ENCODE measurements at places on chromosomes 11 and 22.
A peak's percentile ranks its signal among the peaks of the same experiment; 100 is the strongest.

GRCh38 chr11:118622376-118623268 lies 15.2 kb downstream of the PHLDB1 start:
- no peak for DNase-seq

DNA sequence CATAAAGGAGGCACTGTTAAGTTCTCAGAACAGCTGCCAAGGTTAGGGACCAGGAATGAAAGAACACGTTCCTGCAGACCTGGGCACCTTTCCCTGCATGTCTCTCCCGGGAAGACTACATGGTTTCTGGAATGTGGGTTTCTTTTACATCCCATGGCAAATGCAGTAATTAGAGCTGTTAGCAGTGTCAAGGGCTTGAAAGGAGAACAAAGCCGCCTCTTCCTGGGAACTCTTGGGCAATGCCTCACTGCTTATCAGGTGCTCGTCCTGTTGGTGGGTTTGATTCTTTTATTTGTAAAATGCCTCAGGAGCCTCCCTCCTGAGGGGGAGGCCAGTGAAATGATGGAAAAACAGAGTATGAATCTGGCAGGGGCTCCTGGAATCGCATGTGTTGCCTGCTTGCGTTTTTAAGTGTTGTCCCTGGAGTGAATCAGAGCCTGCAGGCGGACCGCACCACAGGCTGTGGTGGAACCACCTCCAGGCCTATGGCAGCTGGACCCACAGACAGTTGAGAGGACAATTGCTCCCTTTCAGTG lies 723 bp upstream of the C22orf31 start:
- no peak for DNase-seq

DNA sequence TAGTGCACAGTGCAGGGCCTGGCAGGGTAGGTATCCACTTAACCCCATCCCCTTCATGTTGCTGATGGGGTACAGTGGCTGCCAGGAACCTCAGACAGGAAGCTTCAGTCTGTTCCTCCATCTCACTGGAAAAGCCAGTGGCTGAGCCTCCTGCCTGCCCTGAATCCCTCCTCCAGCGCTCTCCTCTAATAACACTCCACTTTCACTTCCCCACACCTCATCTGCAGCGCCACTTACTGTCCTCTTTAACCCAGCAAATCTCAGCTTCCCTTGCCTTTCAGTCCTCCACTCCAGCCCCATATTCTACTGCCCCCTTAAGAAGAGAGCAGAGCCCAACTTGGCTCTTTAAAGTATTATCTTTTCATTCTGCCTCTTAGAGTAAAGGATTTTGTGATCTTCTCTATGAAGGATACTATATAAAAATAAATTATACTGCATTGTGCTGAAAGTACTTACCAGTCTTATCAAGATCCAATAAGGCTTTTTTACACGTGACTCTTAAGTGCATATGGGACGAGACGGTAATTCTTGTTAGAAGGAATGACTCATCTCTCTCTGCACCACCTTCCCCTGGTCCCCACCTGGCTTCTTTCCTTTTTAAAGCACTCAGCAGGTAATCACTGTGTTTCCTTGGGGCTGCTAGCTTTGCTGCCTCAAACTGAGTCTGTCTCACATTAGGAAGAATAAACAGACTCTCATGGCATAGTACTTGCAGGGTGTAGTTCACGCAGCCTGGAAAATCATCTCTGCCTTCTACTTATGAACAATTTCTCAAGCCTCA lies 238.0 kb upstream of the NARS2 start:
- no peak for DNase-seq

GRCh38 chr22:29080106-29080975 lies 7.5 kb downstream of the KREMEN1 start:
- no peak for DNase-seq

DNA sequence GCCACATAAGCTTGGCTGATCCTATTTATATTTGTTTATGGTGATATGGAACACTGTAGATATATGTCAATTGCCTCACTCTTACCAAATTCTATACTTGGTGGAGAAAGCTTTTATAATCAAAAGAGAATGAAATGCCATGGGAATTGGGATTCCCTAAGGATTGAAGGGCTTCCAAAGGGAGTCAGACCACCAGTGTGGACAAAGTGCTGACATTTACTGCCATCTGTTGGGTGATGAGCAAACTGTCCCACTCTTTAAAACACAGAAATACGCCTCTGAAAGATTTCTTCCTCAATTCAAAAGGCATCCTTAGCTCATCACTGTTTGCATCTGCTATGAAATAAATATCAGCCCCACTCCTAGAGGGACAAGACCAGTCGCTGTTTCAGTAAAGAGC lies 7.1 kb downstream of the SLC1A2 start:
- peak; percentile 20 for DNase-seq

GRCh38 chr11:43907028-43907975 lies 26.7 kb downstream of the ALKBH3 start:
- no peak for DNase-seq

DNA sequence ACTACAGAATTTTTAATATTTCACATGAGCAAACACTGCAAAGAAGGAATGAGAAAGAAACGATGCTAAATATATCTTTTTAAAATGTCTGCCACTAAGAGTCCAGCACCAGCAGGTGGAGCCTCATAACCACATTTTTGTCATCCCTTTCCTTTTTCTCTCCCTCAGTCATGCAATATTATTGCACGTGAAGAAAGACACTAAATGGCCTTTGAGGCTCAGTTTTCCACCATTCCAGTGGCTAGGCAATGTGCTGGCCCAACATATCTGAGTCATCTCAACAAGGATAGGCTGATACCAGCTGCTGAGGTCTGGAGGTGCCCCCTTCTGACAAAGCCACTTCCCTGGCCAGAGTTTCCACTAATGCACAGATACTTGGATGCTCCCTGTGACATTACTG lies 1.8 kb downstream of the ALKBH8 start:
- DNase-seq = peak; percentile 10

DNA sequence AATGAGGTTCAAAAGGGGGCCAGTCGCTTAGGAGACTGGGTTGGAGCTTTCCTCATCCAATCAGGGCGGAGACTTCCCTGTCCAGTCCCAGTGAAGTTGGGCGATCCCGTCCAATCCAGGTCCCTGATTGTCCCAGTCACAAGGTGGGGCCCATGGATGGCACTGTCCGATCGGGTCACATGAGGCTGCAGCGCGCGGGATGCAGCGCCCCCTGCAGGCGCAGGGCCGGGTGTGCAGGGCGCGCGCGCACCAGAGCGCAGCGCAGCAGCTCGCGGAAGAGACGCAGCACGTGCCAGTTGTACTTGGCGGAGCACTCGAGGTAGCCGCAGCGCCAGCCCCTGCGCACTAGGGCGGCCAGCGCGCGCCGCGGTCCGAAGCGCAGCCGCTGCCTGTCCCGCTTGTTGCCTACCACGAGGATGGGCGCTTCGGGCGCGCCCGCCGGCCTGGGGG lies 2.3 kb downstream of the RASL10A start:
- DNase-seq = no peak

GRCh38 chr11:126106594-126107328 lies 44.1 kb upstream of the CDON start:
- no peak for DNase-seq

DNA sequence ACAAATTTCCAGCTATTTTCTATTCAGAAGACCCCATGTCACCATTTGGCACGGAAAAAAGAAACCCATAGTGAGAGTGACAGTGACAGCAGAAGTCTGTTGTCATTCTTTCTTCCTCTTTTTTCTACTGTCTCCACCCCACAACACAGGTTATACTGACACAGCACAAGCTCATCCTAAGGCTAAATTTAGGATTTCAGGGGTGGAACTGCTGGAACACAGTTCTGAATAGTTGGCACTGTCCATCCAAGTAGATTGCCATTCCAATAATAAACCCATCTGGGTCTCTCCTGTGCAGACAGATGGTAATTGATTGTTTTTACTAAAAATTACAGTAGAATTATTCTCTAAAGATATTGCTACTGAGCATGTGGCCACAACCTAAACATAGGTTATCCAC lies 95.2 kb upstream of the C11orf87 start:
- DNase-seq = no peak

DNA sequence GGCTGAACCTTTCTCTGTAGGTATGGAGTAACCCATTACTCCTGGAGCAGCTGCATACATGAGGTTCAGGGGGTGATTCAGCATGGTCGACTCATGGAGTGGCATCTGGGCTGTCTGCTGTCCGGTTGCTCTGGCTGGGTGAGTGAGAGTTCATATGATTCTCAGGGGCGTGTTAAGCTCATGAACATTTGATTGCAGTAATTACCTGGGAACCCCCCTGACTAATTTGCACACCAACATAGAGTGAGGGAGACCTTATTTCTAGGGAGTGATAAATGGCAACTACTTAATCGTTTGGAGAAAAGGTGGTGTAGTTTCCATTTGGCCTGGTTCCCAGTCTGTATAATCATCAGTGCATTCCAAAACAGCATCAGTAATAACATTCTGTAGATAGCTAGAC lies 661.9 kb downstream of the ETS1 start:
- no peak for DNase-seq

GRCh38 chr11:65112546-65113360 lies 1.1 kb downstream of the TM7SF2 start:
- DNase-seq = peak; percentile 52

DNA sequence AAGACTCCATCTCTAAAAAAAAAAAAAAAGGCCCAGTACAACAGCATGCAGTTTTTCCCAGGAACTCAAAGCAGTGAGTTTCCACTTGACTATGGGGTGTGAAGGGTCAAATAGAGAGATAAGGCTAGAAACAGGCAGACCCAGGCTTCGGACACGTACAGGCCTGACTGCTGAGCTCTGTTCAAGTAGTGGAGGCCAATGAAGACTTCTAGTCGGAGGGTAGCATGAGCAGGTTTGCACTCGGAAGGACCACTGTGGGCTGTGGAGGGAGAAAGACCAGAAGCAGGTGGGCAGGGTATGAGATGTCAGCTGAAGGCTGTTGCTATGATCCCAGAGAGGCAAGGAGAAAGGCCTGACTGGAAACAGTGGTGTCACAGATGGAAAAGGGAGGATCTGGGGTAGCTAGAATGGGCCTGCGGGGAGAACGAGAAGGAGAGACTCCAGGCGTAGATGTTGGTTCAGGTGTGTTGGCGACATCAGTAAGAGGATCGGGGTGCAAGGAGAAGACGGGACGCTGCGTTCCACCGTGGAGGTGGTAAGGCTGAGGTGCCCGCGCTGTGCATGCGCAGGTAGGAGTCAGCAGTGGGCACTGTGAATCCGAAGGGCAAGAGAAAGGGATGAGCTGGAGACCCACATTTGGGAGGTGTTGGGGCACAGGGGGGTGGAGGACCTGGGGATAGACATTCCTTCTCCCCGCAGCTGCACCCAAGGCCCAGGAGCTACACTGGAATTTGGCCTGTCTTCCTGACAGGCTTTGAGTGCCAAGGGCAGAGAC lies 49.4 kb upstream of the RAB1B start:
- no peak for DNase-seq

DNA sequence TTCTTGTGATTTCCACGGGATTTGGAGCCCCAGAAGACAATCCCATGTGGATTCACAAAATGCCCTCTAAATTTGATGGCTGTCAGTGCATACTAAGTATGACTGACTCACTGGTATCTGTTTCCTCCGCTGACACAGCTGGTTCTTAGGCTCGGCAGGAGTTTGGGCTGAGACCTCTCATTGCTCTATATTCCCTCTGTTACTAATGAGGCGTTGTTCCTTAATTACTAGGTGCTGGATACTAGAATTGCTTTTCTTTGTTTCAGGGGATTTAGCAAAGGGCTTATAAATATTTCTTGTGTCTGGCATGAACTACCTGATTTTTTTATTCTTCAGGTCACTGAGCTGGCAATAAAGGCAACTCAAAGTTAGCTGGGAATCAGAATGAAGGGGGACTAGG lies 53.2 kb upstream of the EHF start:
- no peak for DNase-seq

- peak; percentile 87 for DNase-seq
Observed at GRCh38 chr11:126594921-126595367, 239.5 kb downstream of the ST3GAL4 start.

- DNase-seq = no peak
Observed at GRCh38 chr11:58968251-58968711, 29.0 kb downstream of the GLYATL1 start.

GRCh38 chr11:130846606-130847005 lies 69.7 kb downstream of the SNX19 start:
- DNase-seq = no peak

DNA sequence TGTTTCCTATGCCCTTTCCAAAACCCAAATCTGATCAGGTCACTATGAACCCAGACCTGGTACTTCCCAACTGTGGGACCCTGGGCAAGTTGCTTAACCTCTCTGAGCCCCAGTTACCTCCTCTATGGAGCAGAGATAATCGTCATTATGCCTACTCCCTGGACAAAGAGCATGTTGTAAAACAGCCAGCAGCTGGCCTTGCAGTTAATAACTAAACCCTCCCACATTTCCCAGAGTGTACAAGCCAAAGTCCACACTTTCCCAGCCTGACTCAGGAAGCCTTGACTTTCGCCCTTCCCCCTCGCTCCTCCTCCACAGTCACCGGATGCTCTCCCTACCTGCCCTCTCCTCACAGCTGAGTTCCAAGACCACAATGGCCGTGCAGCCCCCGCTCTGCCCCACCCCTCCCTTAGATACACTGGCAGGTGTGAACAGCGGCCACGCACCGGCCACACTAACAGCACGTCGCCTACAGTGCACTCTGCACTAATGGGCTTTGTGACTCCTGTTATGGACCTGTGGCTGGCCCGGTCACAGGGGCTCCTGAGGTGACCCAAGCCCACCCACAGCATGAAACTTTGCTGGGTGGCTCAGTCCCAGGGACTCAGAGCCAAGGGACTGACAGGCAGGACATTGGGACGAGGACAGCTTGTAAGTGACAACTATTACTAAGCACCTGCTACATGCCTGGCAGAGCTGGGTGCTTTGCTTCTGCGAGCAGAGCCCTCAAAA lies 15.6 kb upstream of the MFNG start:
- DNase-seq = peak; percentile 19

DNA sequence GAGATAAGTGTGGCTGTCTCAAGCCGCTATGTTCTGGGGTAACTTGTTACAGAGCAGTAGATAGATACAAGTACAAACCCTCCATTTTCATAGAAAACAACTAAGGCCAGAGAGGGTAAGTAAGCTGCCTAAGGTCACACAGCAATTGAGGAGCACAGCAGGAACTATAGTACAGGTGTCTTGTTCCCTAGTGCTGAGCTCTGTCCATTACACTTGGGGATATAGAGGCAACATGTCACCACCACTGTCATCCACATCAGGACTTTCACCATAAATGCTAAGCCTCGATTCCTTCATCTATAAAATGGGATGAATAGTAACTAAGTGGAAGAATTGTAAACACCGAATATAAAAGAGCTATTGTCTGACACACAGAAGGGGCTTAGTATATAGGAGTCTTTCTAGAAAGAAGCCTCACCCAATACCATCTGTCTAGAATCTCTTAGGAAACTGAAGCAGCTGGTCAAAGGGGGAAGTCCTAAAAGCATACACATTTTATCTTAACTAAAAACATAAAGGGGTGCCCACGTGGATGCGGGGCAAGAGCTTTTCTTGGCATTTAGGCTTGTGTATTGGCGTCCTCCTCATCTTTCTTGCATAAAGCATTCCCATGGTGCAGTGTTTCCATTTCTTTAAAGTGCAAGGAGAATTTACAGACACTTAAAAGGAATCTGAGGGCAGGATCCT lies 93.8 kb upstream of the ALX4 start:
- no peak for DNase-seq

GRCh38 chr11:58745705-58746364 lies 14.1 kb upstream of the GLYAT start:
- DNase-seq = no peak

Measured in NCI-H1092 (cell line).